Activated T-cell treated with anti-CD3 and anti-CD28 coated beads, Interleukin-2, amount 50 U/mL, for 4 hours (primary cell): ENCODE measurements at places on chromosomes 1 and 21. TPM values are rescaled to one million over a fixed set of nuclear protein-coding genes. Genes with fewer than 3 reads are reported as not detected.
A peak's percentile ranks its signal among the peaks of the same experiment; 100 is the strongest.

- no peak for DNase-seq
Measured at GRCh38 chr1:225748529-225748928, 29.1 kb upstream of the SRP9 start.

DNA sequence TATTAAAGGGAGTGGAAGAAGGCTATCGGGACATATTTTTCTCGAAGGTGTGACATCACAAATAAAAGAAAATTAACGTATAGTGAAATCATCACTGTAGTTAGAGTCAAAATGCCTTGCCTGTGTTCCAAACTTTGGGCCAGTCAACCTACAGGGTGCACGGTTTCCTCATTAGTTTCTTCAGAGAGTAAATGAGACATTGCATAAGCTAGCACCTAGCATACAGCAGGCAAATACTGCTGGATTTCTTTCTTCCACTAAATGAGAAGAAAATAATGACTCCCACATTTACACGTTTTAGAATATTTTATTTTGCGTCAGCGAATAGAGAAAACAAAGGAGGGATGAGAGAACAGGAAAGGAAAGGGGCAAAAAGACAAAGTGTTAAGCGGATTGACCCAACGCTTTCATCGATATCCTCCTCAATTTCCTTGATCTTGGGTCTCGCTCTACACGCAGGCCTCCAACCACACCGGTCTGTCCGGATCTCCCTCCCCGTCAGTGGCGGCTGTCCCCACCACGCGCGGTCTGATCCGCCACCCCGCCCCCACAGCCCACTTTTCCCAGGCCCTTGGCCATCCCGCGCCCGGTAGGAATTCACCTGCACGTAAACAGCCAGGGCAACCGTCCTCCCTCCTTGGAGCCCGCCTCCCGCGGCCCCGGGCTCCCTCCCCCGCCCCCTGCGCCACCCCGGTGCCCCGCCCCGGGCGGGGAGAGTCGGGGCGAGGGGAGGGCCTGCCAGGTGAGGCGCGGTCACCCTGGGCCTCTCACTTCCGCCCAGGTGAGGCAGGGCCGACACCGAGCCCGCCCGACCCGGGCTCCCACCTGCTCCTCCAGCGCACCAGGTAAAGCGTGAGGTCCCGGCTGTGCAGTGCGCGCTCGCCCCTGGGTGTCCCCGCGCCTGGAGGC, at the start of gene PATJ:
TSS of gene PATJ (plus strand) at position 770 of the 909 bp plus-strand sequence. CDS start 20,413 bp downstream, outside the sequence.
- DNase-seq, result peak; percentile 58

- DNase-seq, result peak; percentile 74
Measured at GRCh38 chr21:45138199-45139002, 64.0 kb downstream of the ADARB1 start.

GRCh38 chr1:63906047-63906704, 132.4 kb downstream of the ROR1 start:
- no peak for DNase-seq

DNA sequence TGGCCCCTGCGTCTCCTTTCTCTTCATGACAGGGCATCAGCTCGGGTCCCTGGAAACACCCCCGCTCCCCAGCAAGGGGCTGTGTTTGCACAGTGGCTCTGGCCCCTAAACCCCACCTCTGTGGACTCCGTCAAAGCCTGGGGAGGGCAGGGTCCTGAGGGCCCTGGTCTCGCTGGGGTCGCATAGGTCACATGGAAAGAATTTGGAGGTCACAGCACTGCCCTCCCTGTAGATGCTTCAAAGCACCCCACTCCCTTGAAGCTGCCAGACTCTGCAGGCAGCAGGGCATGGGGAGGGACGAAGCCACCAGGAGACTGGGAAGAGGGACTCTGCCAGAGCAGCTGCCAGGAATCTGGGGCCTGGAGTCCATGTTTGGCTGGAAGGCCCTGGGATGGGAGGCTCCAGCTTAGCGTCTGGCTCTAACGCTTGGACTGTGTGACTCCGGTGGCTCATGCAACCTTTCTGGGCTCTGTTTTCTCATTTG, 36.6 kb upstream of the ECE1 start:
- DNase-seq, result no peak

- DNase-seq, result no peak
Measured at GRCh38 chr1:18681423-18681835, 50.8 kb downstream of the PAX7 start.

RAB42 gene
- not detected for total RNA-seq

FCGR3A gene
- total RNA-seq, result 0.61 TPM
